Muscle of leg (tissue), 16 donors: ENCODE measurements at places on chromosomes 16 and 17. TPM values are rescaled to one million over a fixed set of nuclear protein-coding genes. Genes with fewer than 3 reads are reported as not detected.
A peak's percentile ranks its signal among the peaks of the same experiment; 100 is the strongest.

COX6A2 gene
- 131 TPM for total RNA-seq

CLDN6 gene
- 0.09 TPM for total RNA-seq

NPIPA8 gene
- total RNA-seq: 0.22 TPM

CCL7 gene
- not detected for total RNA-seq

PTX4 gene
- 0.40 TPM for total RNA-seq

CHST6 gene
- 5.4 TPM for total RNA-seq

- no peak for DNase-seq
These were observed 11.4 kb upstream of the DOC2B start for GRCh38 chr17:192666-193425.

DNA sequence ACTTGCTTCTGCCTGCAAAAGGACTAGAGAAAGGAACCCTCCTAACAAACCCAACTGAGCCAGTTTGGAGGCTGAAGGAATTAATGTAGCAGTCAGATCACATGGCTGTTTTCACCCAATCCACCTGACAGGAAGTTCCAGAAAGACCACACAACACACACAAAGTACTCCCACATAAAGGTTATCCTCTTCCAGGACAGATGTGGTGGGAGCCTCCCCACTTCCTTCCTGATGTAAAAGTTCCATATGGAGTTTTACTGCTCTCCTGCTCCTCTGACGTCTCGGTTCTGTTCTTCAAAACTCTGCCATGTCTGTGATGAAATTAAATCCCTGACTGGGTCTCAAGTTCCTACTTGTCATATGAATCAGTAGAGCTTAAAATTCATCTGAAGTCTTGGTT, 497.0 kb upstream of the HSBP1 start:
- no peak for DNase-seq

- DNase-seq: no peak
These were observed 154.1 kb downstream of the SOCS1 start for GRCh38 chr16:11101695-11102522.

- no peak for DNase-seq
These were observed 306.3 kb upstream of the HSBP1 start for GRCh38 chr16:83501481-83501880.

DNA sequence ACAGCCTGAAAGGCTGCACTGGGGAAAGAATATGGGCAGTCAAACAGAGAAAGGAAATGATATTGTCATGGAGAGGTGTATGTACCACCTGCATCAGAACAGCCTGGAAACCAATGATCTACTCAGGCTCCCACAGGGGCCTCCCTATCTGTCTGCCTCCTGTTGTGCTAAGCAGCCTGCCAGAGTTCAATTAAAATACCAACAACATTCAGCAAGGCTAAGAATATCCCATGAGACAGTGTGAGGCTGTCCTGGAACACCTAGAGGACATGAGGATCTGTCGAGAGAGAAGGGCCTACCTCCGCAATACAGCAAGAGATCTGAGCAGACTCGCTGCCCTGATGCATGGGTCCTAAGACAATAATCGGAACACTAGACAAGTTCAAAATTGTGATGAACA, 8.4 kb downstream of the FXR2 start:
- DNase-seq: no peak

GRCh38 chr17:19378416-19379360, at the start of gene MAPK7:
Gene MAPK7 (plus strand): TSS chr17:19378498. CDS start chr17:19378901, 403 bp downstream.
- DNase-seq: peak; percentile 41

DNA sequence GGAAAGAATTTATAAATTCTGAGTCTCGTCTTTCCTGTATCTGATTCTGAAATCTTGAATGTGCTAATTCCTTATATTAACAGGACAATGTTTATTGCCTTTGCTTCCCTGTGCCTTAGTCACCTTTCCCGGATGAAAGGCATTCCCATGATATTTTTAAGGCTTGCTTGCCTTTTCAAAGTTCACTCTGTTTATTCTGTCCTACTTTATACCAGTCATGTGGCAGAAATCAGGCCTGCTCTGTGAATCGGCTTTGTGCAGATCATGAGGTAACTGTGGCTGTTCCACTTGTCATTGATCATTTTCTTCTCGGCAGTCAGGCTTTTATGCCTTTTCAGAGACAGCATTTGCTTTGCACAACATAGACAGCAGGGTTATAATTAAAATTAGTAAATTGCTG, 28.8 kb upstream of the ABCC11 start:
- DNase-seq: no peak

GRCh38 chr16:50235581-50235980, 30.8 kb upstream of the ADCY7 start:
- no peak for DNase-seq

DNA sequence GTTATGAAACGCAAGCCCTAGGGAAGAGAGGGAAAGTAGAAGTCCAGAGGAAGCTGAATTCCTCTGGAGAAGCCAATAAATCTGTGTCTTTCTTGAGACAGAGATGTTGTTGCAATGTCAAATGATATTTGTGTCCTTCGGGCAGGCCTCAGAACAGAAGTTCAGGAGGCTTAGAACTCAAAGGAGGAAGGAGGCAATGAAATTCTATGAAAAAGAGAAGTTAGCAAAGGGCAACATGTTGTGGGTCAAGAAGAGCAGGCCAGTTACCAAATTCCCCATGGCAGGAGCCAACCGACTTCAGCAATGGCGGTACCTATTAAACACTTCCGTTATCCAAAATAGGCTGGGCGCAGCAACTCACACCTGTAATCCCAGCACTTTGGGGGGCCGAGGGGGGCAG, 109.0 kb upstream of the DHX40 start:
- DNase-seq: no peak

DNA sequence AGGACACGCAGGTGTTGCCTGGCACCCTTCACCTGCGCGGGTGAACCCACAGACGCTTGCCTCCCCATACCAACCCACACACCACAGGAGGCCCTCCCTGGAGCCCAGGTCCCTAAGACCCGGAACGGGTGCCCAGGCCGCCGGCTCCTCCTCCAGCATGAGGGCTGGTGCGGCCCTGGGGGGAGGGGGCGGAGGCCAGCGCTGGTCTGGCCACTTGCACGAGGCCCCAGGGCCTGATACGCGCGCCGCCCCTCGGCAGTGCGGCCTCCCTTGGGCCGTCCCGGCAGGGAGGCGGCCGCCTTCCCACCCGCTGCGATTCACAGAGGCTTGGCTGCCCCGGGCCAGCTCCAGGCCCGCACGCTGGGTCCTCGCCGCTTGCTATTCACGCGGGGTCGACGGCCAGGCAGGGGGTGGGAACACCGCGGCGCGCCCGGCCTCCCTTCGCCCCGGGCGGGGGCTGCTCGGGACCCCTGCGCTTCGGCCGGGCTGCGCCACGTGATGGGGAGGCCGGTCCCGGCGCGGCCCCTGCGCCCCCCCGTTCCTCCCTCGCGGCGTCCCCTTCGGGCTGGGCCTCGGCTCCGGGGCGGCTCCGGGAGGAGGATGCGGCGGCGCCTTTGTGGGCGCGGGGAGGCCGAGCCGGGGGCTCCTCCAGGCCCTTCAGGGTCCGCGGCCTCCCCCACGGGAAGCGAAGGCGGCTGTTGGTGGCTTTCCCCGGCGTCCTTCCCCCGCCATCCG, 685 bp downstream of the FASN start:
- DNase-seq: peak; percentile 57

DNA sequence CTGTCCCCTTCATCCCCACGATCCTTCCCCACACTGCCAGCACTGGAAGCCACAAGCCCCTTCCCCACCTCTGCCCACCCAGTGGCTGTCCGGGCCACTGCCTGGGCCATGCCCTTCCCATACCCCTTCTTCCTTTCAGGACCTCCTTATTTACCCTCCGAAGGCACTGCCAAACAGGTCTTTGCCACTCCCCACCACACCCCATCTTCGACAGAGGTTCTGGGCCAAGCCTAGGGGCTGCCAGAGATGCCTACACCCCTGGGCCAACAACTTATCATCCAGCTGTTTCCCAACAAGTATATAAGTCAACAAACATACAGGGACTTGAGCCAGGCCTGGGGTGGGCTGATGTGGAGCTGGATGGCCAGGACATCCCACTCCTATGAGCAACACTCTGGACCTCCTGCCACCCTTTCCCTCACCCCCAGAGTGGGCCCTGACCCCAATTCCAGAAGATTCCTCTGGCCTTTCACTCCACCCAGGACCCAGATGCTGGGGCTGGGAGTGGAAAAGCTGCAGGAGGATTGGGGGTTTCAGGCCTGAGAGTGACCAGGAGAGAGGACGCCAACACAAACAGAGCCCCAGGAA, 1.5 kb upstream of the PPP1R1B start:
- DNase-seq: peak; percentile 42

DNA sequence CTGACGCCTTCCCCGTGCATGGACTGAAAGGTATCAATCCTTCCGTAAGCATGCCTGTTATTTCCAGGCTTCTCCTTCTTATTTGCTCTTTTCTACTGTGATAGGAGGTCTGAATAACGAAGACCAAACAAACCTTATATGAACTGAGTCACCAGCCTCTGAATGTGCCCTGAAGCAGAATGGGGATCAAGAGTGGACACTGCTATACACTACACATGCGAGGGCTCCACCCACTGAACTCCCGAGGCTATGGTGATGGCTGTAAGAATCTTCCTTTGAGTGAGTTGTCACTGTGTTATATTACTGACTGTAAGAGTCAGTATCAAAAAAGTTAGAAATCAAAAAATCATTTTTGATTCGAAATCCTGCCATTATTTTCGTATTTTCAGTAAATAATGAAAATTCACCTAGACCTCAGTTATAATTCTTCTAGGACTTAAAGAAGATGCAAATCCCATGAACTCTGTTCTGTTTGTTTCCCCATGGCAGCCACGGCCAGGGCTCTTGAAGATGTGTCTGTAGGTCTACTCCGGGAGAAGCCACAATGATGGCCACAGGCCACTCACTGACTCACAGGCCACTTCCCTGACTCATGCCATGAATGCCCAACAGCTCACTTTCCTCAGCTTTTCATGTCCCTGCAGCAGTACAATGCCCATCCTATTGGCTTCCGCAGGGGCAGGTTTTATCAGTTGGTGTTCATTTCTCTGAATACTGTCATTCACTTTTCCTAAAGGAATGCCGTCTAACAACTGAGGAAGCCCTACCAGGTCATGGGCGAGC, 54.7 kb downstream of the ZZEF1 start:
- no peak for DNase-seq

GRCh38 chr16:85840395-85840794, 40.9 kb downstream of the COX4I1 start:
- DNase-seq: no peak

DNA sequence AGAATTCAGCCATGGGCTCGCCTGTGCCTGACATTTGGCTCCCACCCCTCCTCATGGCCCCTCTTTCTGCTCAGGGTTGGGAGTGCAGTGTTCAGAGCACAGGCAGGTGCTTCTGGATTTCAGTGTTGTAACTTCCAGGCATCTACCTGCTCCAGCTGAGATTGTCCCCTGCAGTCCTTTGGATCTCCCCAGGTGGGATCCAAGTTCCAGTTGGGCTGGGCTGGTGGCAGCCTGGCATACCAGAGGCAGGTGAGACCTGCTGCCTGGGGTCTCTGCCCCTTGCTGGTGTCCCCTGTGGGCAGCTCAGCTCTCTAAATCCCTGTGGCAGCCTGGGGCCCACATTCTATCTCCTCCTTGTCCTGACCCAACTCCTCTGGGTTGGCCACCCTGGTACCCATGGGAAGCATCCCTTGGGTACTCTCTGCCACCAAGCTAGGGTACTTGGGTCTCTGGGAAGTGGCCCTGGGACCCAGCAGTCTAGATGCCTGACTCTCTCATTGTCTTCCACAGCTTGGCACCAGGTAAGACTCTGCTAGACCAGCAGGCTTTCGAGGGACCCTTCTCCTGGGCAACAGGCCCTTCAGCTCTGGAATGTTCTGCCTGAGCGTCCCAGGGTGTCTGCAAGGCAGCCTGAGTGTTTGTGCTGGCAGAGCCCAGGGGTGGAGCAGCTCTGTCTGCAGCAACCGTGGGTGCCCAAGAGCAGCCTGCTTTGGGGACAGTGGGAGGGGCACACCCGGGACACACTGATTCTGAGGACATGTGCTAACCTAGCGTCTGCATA, 42.5 kb downstream of the DNAH17 start:
- no peak for DNase-seq

DNA sequence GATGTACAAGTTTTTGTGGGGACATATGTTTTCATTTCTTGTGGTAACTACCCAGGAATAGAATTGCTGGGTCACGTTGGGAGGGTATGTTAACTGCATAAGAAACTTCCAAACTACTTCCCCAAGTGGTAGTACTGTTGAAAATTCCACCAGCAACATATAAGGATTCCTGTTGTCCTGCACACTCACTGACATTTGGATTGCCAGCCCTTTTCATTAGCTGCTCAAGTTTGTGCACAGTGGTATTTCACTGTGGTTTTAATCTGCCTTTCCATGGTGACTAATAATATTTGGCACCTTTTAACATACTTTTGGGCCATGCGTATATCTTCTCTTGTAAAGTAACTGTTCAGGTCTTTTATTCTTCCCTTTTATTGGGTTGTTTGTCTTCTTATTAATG, 103.3 kb downstream of the GNAO1 start:
- DNase-seq: no peak

- no peak for DNase-seq
These were observed 8.3 kb downstream of the XYLT2 start for GRCh38 chr17:50354198-50354597.
